ENCODE measurements at places on chromosomes 13 and 19. TPM values are rescaled to one million over a fixed set of nuclear protein-coding genes. Genes with fewer than 3 reads are reported as not detected.
A peak's percentile ranks its signal among the peaks of the same experiment; 100 is the strongest.

DNA sequence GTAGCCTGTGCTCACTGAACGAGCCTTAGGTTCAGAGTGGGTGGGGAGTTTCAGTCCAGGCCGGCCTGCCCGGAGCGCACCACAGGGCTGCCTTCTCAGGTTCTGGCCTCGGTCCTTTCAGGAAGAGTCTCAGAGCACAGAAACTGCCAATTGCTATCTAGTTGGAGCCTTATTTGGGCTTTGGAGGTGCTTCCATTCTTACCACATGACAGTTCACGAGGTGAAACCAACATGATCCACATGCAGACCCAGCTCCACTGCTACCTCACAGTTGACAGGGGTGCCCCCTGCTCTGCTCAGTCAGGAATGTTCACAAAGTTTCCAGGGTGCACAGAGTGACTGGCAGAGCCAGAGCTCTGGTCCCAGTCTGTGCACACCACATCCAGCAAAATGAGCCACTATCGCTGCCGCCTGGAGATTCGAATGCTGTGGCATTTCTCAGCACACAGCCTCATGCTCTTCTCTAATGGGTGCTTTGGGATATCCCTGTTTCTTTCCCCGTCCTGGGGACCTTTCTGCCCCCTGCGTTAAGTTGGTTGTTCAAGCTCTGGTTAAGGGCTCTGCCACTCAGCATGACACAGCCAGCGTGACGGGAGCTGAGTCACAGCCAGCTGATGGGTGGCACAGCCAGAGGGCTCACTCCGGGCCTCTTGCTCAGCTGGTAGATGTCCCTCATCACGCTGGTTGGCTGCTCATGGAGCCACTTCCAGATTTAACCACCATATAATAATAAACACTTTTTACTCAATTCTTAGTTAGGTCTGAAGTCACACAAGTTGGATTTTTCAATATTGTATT lies 7.5 kb upstream of the SACS start:
- no peak for DNase-seq

DNA sequence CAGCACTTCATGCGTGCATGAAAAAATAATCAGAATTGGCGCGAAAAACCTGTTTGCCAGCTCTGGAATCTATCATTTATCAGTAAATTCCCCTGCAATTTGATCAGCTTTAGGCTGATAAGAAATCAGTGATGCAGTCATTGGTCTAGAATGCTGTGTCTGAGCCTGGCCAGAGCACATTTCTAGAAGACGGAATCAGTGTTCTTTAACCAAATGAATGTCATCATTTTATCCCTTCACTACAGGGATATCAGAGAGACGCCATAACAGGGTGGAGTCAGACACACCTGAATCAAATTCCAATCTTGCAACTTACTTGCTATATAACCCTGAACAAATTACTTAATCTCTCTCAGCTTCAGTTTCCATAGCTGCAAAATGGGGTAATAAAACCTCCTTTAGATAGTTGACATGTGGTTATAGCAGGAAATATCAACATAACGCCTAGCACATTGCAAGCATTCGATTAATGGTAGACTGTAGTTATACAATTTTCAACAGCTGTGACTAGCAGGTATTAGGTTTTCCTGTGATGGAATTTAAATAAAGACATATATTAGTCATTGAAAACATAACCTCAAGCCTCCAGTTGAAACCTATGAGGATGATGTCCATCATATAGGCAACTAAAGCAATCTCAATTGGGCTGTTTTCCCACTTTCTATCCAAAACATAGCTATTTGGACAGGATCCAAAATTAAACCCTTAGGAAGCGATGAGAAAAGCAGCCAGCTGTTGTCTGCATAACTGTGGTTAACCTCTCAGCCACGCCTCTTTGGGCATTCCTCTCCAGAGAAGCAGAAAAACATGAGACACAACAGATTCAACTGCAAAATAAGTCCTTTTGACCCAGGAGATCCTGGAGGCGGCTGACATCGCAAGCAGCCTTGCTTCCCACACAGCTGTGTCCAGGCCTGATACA lies 51.6 kb upstream of the UBL3 start:
- DNase-seq = peak; percentile 96

DNA sequence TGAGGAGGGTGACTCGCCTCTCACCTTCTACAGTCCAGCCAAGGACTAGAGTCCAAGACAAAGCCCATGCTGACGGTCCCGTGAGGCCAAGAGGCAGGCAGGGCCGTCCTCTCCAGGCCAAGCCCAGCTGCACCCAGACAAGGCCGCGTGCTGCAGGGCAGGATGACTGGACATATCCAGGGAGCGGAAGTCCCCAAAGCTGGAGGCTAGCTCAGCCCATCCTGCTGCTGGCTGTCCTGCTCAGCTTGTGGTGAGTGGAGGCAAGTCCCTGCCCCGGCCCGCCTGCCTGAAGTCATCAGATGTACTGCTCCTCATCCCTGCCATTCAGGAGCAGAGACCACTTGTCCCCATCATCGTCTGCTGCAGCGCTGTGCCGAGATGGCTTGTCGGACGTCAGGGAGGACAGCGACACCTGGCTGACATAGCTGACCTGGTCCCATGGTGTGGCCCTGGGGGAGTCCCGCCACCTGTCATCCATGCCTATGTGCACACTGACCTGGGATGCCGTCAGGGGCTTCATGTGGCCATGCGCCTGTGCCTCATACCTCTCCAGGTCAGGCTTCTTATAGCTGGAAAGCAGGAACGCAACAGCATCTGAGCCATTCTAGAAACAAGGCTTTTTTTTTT lies 72.8 kb downstream of the CCDC70 start:
- no peak for DNase-seq

Gene MYH14
- not detected for total RNA-seq

Gene F2RL3
- not detected for total RNA-seq

Gene SIGLEC8
- total RNA-seq = not detected
